ENCODE measurements at places on chromosomes 6 and 20. TPM values are rescaled to one million over a fixed set of nuclear protein-coding genes. Genes with fewer than 3 reads are reported as not detected.

The KCNK17 gene
- not detected for total RNA-seq

The CTAGE9 gene
- total RNA-seq = not detected

The PAK5 gene
- not detected for total RNA-seq

The C20orf202 gene
- total RNA-seq = not detected

The UNC93A gene
- total RNA-seq = not detected

The TNFRSF21 gene
- 19.9 TPM for total RNA-seq

All from A549 treated with GW870086 at 1 μM for 4 hours (cell line).